Activated T-cell treated with anti-CD3 and anti-CD28 coated beads, Interleukin-2, amount 50 U/mL, for 72 hours (primary cell): ENCODE measurements at places on chromosomes 2 and 18. TPM values are rescaled to one million over a fixed set of nuclear protein-coding genes. Genes with fewer than 3 reads are reported as not detected.

AOX1 gene
- total RNA-seq, result 0.83 TPM

CKAP2L gene
- total RNA-seq, result 45.5 TPM

OBSL1 gene
- 0.83 TPM for total RNA-seq

TCF23 gene
- total RNA-seq, result not detected

DAW1 gene
- not detected for total RNA-seq

STPG4 gene
- total RNA-seq, result not detected

HMSD gene
- 68.8 TPM for total RNA-seq

MARCHF4 gene
- total RNA-seq, result not detected

SKOR2 gene
- 0.30 TPM for total RNA-seq

GRCh38 chr2:220814441-220814840, 757.7 kb downstream of the EPHA4 start:
- no peak for DNase-seq

GRCh38 chr2:190103144-190103543, 40.6 kb upstream of the MSTN start:
- DNase-seq, result no peak

DNA sequence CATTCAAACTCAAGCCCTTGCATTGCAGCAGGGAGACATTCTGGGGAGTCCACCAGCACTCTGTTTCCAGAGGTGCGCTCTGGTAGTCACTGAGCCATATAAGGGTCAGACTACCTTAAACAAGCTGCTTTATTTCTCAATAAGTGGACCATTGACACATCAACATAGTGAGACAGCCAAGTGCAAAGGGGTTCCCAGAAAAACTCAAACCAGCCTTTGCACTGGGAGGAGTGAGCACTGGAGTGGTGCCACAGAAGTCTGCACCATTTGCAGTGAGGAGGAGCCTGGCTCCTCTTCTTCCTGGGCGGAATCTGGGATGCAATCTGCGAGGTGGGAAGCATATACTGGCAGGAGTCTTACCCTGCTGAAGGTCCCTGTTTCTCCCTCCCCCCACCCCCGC, 86.4 kb downstream of the OSR1 start:
- DNase-seq, result no peak

GRCh38 chr2:181683518-181684453, 3.5 kb upstream of the NEUROD1 start:
- peak; percentile 53 for DNase-seq

DNA sequence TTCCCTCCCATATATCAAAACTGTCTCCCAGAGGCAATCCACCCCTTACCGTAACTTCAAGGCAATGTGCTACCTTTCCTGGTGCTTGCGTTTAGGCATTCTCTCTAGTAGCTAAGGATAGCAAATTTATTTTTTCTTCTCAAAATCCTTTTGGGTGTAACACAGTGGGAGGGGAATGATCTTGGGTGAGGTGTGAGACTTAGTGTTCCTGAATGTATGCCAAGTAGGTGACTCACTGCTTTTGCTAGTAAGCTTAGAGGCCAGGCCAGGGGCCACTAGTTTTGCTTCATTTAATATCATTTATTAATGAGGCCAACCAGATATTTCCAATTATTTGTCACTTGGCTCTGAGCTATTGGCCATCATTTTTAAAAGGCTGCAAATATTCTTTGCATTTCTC, 135.5 kb downstream of the NAPG start:
- DNase-seq, result no peak

GRCh38 chr2:164915566-164915965, 39.8 kb downstream of the SLC38A11 start:
- DNase-seq, result no peak

GRCh38 chr18:13563390-13563805, 163.0 kb downstream of the FAM210A start:
- DNase-seq, result no peak

DNA sequence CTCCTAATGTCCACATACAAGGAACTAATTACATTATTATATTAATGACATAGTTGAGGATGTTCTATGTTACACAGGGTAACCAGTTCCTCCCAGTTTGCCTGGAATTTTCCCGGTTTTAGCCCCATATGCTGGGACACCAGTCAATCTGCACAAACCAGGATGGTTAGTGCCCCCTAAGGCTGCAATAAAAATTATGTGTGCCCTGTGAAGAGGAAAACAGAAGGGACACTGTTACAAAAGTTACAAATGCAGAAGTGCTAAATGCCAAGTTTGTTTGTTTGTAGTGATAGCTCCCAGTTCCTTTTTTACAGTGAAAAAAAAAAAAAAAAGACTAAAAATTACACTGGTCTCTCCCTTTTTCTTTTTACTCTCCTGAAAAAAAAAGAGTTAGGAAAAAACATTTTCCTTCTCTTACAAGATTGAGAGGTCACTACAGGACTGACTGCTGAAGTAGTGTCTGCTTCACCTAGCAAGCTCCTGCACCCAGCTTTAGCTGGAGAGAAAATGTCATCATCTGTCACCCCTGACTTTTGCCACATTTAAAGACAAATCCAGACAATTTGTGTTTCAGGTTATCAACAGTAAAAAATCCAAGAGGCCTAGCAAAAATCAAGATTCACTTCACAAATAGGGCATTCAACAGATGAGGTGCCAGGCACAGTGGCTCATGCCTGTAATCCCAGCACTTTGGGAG, 3.2 kb downstream of the ANKRD44 start:
- DNase-seq, result no peak

DNA sequence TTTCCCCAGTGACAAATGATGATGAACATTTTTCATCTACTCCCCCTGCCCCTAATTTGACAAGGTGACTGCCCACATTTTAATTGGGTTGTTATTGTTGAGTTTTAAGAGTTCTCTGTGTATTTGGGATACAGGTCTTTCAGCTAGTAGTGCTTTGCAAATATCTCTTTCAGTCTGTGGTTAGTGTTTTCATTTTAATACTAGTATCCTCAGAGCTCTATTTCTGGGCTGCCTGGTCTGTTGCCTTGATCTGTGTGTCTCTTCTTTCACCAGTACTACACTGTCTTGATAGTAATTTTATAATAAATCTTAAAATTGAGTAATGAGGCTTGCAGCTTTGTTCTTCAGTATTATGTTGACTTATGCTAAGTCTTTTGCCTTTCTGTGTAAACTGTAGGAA, 19.7 kb downstream of the EIF5B start:
- DNase-seq, result no peak

DNA sequence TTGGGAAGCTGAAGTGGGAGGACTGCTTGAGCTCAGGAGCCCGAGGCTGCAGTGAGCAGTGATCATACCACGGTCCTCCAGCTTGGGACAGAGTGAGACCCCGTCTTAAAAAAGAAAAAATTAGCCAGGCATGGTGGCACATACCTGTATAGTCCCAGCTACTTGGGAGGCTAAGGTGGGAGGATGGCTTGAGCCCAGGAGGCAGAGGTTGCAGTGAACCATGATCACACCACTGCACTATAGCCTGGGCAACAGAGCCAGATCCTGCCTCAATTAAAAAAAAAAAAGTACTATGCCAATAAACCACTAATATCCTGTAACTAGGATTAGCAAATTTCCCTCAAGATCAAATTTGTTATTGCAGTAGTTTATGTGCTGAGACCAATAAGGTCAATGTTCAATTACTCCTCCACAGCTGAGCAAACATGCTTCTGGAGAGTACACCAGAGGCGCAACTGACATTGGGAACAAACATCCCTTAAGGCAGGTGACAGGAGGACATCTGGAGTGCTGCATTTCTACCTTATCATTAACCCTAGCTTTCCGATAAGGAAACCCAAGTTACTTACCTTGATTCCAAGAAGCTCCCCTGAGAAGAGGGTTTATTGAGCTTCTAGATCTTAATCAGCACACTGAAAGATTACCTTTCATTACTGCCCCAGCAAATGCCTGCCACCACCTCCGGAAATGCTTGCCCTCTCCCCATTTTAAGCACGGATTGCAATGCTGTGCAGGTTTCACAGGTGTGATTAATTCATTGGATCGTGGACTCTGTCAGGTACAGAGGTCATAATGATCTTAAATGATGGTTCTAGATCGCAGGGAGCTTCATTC, 26.2 kb downstream of the MGAT4A start:
- DNase-seq, result no peak

GRCh38 chr2:196592911-196593881, 46.3 kb upstream of the CCDC150 start:
- DNase-seq, result peak; percentile 32

DNA sequence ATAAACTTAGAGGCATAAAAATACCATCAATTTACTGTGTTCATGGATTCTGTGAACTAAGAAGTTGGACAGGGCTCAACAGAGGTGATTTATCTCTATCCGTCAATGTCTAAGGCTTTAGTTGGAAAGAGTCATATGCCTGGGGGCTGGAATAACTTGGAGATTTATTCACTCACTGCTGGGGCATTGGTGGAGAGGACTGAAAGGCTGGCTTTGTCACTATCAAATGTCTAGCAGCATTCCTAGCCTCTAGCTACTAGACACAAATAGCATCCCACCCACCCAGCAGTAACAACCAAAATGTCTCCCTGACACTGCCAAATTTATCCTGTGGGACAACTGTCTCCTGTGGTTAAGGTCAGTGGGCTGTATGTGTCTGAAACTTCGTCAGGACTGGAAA, 71.0 kb downstream of the EVA1A start:
- DNase-seq, result no peak

DNA sequence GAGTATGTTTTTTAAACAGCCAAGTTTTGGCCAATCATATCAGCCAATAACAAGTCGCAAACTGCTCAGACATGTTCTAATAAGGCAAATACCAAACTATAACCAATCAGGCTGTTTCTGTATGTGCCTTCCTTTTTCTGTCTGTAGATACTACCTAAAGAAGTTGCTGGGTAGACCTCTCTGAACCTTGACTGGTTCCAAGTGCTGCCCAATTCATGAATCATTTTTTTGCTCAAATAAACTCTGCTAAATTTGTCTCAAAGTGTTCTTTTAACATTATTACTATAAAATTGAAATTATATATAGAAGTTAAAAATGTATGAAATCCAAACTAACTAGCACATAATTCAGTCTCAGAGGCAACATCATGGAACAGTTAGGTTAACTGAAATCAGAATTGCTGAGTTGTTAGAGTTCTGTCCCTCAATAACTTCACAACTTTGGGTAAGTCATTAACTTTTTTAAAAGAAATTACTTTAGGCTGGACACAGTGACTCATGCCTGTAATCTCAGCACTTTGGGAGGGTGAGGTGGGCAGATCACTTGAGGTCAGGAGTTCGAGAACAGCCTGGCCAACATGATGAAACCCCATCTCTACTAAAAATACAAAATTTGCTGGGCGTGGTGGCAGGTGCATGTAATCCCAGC, 4.9 kb upstream of the TTC21B start:
- DNase-seq, result no peak

DNA sequence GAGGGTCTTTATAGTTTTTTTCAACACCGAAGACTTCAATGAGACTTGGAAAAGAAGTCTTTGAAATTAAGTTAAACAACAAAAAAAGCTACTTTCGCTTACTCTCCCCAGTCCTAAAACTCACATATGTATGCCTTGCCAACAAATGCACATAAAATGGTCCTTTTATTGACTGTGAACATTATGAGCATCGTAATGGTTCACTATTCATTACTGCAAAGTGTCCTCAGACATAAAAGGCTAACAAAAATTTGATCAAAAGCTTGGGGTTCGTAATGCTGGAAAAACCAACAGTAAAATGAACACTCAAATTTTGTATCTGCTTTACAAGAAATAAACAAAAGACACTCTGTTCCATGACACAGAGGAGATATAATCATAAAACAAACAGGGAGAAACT, 285.3 kb upstream of the SLC8A1 start:
- DNase-seq, result no peak

GRCh38 chr18:3008541-3008940, 4.4 kb downstream of the LPIN2 start:
- no peak for DNase-seq

- DNase-seq, result no peak
Measured at GRCh38 chr2:29398384-29399237, 283.4 kb downstream of the CLIP4 start.

DNA sequence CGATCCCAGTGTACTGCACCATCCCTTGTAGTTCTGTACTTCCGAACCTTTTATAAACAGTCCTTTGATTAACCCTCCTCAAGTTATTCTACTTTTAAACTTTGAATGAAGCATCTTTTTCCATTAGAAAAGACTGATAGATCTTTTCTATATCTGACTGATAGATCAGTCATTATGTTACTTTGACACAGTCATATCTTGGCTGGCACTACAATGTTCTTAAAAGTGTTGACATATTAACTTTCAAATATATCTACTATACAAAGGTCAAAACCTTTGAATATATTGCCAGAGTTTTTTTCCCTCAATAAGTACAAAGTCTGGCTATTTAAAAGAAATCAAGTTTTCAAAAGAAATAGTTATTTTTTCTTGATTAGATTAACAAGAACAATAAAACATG, 35.4 kb upstream of the NABP1 start:
- DNase-seq, result no peak

GRCh38 chr2:185734658-185735057, 3.9 kb upstream of the FSIP2 start:
- no peak for DNase-seq

GRCh38 chr2:161625996-161626395, 1.8 kb downstream of the SLC4A10 start:
- DNase-seq, result no peak

DNA sequence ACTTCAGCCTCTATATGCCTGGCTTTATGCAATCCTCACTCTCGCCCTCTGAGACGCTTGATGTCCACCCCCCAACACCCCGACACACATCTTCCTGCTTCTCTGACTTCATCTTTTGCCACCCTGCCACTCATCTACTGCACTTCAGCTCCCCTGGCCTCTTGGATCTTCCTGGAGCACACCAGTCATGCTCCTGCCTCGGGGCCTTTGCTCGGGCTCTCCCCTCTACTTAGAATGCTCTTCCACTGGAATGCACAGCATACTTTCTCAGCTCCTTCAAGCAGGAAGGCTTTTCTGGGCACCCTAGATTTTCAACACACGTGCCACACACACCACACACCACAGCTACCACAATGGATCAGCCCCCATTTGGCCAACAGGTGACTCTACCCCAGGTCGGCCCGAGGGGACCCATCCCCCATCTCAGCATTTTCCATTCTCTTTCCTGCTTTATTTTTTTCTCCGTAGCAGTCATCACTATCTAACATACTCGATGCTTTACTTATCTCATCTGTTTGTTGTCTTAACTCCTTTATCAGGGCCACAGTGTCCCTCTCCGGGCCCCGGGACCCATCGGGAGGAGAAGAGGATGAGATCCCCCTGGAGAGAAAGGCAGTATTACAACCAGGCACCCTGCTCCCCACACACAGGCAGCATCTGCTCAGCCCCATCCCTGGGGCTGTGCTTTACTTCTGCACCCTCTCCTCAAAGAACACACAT, 2.3 kb downstream of the RUFY4 start:
- no peak for DNase-seq

- DNase-seq, result no peak
Measured at GRCh38 chr2:150469706-150470274, 17.7 kb downstream of the RND3 start.

GRCh38 chr2:45692566-45692965, 41.1 kb downstream of the PRKCE start:
- DNase-seq, result no peak

- DNase-seq, result no peak
Measured at GRCh38 chr18:54948350-54948837, 10.9 kb downstream of the CCDC68 start.

GRCh38 chr2:41924709-41925408, 123.0 kb upstream of the PKDCC start:
- DNase-seq, result no peak
